ENCODE measurements at places on chromosomes 5 and 9.

- peak; percentile 17 for DNase-seq
These were observed 118.8 kb upstream of the RPS23 start for GRCh38 chr5:82396871-82397514.

GRCh38 chr9:113417370-113417769 is 6.8 kb downstream of the C9orf43 start:
- no peak for DNase-seq

DNA sequence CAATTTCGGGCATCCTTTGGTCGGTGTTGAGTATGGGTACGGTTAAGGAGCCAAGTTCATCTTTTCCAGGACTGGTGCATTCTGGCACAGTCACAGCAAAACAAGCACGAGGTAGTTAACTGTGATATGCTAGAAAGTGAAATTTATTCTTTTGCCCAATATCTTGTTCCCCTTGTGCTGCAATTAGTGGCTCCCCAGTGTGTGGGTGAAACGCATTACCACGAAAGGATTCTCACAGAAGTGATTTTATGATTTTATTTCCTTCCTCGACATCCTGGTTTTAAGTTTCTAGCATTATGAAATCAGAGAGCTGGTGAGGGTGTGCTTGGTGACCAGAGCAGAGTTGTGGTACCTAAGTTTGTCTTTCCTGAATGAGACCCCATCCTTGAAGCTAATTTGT is 1.5 kb downstream of the FRMPD1 start:
- no peak for DNase-seq

- no peak for DNase-seq
These were observed 76.3 kb upstream of the SEMA6A start for GRCh38 chr5:116650964-116651363.

- DNase-seq, result peak; percentile 66
These were observed 3.0 kb upstream of the TUBB4B start for GRCh38 chr9:137237759-137238726.
